BJ (cell line): ENCODE measurements at places on chromosomes 11 and 22. TPM values are rescaled to one million over a fixed set of nuclear protein-coding genes. Genes with fewer than 3 reads are reported as not detected.

DNA sequence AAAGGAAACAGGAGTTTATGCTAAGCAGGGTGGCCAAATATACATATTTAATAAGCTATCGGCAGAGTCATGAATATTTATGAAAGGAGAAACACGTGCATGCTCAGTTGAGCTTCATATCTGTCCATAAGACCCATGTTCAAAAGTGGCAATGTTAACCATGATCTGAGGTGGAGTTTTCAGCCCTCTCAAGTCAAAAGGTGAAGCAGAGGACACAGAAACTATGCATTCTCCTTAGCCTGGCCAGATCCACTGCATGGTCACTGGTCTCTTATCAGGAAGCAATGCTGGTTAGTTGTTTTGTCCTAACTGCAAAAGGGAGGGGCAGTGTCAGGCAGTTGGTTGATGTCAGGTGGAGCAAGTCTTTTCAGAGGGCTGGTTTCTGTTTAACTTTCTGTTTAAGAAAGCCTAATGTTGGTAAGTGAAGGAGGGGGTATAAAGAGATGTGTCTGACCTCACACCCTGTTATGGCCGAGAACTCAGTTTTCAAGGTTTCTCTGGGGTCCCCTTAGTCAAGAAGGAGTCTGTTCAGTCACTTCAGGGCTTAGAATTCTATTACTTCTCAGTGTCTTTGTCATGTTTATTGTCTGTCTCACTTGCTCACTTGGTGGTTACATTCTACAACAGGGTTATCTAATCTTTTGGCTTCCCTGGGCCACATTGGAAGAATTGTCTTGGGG, 5.5 kb upstream of the SELENOH start:
- DNase-seq: no peak

- no peak for DNase-seq
These were observed 127.7 kb upstream of the PDGFD start for GRCh38 chr11:104291646-104292045.

DNA sequence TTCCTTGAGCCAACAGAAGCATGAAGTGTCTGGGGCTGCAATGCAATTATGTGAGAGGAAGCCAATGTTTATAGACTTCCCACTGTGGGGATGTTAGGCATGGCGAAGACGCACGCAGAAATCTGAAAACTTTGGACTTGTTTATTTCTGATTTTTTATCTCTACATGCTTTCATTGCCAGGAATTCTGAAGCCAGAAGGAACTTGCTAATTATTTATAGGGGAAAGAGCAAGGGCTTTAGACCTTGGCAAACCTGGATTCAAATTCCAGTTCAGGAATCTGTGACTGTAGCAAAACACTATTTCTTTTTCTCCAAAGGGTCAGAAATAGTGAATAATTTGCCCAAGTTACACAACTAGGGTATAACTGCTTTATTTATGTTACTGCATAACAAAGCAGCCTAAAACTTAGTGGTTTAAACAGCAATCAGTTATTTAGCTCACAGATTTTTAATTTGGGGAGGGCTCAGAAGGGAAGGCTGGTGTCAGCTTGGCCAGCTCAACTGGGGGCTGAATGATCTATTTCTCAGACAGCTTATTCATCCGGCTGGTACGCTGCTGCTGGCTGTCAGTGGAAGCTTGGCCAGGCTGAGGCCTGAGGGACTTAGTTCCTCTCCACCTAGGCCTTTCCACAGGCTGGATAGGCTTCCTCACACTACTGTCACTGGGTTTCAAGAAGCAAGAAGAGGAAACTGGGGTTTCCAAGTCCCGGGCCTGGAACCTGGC, 1.9 kb upstream of the OR6Q1 start:
- DNase-seq: no peak

GRCh38 chr22:24542641-24543040, 12.3 kb downstream of the GUCD1 start:
- no peak for DNase-seq

GRCh38 chr11:72676861-72677341, 2.7 kb upstream of the PDE2A start:
- no peak for DNase-seq

RIMBP3B gene
- polyA plus RNA-seq: 0.01 TPM in 1 of 2 replicates, not detected in the other

DNA sequence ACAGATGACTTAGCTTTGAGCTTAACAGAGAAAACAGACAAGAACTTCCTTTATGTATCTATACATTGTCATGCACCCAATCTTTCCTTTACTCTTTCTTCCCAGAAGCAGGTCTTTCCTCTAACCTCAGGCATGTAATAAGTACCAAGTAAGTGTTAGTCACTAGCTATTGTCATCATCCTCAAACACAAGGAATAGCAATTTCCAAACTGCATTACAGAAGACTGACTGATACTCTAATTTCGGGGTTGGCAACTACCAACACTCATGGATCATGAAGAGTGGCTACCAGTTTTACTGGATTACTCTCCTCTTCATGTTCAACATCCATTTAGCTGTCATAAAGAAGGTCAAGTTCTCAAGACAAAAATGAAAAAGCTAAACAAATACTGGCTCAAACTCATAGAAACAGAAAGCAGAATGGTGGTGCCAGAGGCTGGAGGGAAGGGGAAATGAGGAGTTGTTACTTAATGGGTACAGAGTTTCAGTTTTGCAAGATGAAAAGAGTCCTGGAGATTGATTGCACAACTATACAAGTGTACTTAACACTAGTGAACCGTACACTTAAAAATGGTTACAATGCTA, 111.6 kb downstream of the SIK3 start:
- peak; percentile 49 for DNase-seq

GRCh38 chr11:79018371-79018849, 422.4 kb downstream of the TENM4 start:
- DNase-seq: peak; percentile 67

GRCh38 chr11:37858398-37858797, 1260.4 kb upstream of the RAG2 start:
- DNase-seq: no peak

DNA sequence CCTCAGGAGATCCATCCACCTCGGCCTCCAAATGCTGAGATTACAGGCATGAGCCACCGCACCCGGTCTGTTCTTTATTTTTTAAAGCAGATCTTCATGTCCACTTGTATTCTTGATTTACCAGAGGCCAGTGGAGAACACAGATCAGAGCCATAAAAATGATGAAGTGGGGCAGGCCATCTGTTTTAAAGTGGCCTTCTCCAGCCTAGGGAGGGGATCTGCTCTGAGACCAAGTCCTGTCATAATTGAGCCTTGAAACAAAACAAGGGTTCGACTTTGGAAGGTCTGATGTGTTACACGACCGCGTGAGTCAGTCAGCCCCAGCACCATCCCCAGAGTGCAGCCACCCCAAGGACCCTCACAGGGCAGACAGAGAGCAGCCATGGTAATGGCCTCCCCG, 27.5 kb downstream of the ABCC8 start:
- no peak for DNase-seq

- no peak for DNase-seq
These were observed 102.4 kb downstream of the WT1 start for GRCh38 chr11:32332990-32333319.

- no peak for DNase-seq
These were observed 26.9 kb downstream of the TP53I11 start for GRCh38 chr11:44923806-44924205.

GRCh38 chr22:28658448-28658847, 21.2 kb downstream of the TTC28 start:
- DNase-seq: no peak

DNA sequence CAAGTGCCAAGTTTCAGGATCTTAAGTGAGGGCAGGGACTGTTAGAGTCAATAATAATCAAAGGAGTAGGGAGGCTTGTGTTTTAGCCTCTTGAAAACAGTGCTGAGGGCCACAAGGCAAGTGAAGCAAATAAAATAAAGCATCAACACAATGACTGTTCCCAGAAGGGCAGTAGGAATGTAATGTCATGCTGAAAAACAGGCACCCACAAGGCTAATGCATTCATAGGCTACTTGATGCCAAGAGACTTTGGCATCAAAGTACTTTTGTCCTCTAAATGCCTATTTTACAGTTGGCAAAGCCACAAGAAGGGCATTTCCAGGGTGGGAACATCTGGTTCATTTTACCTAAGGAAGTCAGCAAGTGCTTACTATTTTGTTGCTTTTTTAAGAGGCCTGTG, 22.9 kb downstream of the RAB39A start:
- no peak for DNase-seq

GRCh38 chr11:59999691-60000090, 17.3 kb upstream of the OOSP4B start:
- no peak for DNase-seq

GRCh38 chr22:29115682-29116288, 43.0 kb downstream of the KREMEN1 start:
- no peak for DNase-seq

DNA sequence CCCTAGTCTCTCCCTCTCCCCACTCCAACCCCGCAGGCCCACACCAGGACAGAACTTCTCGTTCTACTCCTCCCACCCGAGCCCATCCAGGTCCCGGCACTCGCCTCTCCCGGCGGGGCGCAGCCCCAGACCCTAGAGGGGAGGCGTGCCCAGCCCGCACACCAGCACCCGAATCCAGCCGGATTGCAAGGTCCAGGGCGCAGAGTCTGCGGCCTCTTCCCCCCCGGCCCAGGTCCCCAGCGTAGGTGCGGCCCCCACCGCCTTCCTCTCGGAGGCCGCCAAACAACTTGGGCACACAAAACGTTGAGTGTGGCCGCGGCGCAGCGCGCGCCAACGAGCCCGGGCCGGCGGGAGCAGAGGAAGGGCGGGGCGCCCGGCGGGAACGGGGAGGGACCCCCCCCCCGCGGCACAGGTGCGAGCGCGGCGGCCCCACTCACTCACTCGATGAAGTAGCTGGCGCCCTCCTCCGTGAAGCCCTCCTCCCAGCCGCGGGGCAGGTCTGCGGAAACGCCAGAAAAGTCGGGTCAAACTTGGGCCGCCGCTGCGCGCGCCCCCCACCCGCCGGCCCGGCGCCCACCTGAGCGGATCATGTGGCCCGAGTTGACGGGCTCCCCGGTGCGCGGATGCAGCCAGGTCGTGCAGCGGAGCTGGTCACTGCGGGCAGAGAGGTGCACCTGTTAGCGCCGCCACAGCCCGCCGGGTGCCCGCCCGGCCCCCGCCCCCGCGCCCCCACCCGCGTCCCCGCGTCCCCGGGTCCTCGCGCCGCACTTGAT, 480 bp downstream of the PLEKHA7 start:
- DNase-seq: no peak

PGAP2 gene
- 22.3 and 34.9 TPM in 2 replicates for polyA plus RNA-seq

GRCh38 chr11:32510039-32510438, 73.6 kb upstream of the EIF3M start:
- no peak for DNase-seq

DNA sequence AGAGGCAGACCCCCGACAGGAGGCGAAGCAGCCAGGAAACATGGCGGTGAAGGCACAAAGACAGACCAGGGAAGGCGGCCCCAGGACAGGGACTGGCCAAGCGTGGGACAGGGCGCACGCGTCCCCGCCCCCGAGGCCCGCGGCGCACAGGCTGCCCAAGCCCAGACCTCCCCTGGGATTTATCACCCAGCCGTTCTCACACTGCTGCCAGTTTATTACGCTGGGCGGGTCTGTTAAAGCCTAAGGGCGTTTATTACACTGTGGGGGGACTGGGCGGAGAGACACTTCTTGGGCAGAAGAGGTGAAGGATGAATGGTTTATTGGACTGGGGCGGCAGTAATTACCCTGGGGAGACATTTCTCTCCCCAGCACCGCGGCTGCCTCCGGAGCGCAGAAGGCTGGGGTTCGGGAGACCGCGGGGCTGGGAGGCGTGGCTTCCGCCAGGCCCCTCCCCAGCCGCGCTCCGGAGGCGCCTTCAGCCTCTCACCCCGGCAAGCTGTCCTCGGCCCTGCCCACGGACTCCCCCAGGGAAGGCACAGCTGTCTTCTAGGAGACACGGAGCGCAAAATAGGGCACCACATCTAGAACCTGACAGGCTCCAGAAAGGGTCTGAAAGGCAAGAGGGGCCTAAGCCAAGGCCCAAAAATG, 47.1 kb downstream of the SLC22A12 start:
- no peak for DNase-seq

- no peak for DNase-seq
These were observed 20.9 kb upstream of the KIAA0930 start for GRCh38 chr22:45261407-45262088.

GRAP2 gene
- not detected in 2 replicates for polyA plus RNA-seq

- no peak for DNase-seq
These were observed 17.1 kb downstream of the TUBGCP6 start for GRCh38 chr22:50227579-50228215.

HTR3A gene
- polyA plus RNA-seq: not detected in 2 replicates

ART1 gene
- polyA plus RNA-seq: not detected in 2 replicates
